ENCODE measurements at places on chromosomes 11 and 22.

DNA sequence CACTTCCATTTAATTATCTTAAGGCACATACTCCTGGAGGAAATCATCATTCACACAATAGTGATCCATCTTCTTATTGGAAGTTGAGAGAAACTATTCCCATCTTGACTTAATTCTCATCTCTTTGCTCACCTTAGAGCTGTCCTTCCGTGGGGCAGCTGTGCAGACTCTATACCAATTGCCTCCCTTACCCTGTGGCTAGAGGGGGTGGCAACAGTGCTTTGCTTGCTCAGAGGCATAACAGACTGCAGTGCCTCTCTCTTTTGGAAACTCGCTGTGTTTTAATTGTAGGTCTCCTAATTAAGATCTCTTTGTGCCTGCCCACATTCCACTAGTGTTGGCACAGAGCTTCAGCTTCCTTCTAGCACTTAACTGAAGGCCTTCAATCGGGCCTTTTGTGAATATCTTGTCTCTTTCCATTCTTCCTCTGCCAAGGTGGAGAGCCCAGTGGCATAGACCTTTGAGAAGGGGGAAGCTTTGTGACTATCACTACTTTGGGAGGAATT lies 5.5 kb downstream of the KMT2A start:
- DNase-seq: no peak

- no peak for DNase-seq
Observed at GRCh38 chr22:50547263-50547985, 1.7 kb downstream of the KLHDC7B start.

DNA sequence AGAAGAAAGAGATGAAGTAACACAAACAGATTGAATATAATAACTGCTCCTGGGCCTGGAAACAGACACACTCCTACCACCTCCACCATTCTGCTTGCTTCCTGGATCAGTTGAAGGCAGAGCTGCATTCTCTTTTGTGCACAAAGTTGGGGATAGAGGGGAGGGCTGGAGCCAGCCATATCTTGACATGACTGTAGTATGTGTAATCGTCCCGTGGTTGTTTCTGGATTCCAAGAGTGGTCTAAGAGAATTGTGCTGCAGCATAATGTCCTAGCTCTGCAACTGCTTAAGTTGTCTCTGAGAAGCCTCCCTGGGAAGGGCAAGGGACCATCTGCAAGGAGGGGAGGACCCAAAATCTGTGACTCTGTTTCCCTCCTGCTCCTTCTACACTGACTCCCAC lies 3.2 kb downstream of the CRY2 start:
- no peak for DNase-seq

DNA sequence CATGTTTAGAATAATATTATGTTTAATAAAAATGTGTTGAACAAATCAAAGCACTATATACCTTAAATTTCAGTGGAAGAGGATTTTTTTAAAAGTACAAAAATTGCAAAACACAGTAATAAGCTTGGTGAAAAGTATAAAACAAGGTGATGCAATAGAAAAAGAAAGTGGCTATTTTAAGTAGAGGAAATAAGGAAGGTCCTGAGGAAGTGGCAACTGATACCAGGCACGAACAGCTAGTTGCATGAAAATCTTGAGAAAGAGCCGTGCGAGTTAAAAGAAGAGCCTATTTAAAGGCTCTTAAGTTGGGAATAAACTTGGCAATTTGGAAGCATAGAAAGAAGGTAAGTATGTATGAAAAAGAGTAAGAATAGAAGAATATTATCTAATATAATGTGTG lies 1679.3 kb downstream of the LRRC4C start:
- no peak for DNase-seq

- no peak for DNase-seq
Observed at GRCh38 chr22:39488563-39489083, 13.5 kb upstream of the MIEF1 start.

GRCh38 chr11:116217006-116217405 lies 555.8 kb downstream of the BUD13 start:
- DNase-seq: no peak

DNA sequence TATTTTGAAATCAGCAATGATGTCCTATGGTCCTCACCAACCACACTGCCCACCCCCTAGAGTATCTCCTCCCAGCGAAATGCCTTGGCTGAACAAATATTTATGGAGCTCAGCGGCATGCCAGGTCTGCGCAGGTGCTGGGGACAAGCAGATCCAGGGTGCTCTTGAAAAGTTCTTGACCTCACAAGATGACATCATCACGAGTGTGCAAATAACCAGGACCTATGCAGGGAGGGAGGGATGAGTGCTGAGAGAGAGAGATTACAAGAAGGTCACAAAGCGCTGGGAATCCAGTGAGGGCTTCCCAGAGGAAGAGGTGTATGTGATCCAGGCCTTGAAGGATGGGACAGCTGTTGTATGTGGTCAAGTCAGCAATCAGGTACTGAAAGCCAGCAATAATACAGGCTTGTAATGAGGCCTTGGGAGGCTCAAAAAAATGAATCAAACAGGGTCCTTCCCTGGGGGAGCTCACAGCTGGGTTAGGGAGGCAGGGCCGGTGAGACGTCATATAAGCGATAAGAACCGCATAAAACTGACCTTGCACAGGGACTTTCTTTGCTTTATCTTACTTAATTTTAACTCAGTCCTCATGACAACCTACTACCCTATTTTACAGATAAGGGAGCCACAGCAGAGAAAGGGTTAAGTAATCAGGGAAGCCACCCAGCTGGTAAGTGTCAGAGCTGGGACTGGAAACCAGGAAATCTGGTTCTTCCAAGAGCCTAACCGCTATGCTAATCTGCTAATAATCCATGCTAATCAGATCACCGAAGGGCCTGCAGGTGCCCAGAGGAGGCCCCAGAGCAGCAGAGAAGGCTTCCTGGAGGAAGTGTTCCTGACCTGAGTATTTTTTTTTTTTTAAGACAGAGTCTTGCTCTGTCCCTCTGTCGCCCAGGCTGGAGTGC lies 8.2 kb downstream of the ARRB1 start:
- no peak for DNase-seq

- no peak for DNase-seq
Observed at GRCh38 chr11:129395883-129396282, 20.2 kb downstream of the BARX2 start.

DNA sequence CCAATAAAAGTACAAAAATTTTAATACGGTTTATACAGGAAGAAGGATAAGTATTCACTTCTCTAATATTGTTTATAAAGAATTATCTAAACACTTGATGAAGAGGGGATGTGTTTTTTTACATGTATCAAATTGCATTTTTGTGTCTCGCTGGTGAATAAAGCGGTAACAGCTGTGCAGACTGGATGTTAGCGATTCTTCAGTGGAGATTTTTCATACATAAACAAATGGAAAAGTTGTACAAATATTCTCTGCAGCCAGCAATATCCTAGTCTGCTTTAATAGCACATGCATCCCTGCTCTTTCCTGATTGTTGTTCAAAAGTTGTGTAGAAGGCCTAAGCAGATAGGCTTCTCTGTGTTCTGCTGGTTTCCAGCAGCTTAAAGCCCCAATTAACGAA lies 369.3 kb downstream of the SOX6 start:
- DNase-seq: no peak

DNA sequence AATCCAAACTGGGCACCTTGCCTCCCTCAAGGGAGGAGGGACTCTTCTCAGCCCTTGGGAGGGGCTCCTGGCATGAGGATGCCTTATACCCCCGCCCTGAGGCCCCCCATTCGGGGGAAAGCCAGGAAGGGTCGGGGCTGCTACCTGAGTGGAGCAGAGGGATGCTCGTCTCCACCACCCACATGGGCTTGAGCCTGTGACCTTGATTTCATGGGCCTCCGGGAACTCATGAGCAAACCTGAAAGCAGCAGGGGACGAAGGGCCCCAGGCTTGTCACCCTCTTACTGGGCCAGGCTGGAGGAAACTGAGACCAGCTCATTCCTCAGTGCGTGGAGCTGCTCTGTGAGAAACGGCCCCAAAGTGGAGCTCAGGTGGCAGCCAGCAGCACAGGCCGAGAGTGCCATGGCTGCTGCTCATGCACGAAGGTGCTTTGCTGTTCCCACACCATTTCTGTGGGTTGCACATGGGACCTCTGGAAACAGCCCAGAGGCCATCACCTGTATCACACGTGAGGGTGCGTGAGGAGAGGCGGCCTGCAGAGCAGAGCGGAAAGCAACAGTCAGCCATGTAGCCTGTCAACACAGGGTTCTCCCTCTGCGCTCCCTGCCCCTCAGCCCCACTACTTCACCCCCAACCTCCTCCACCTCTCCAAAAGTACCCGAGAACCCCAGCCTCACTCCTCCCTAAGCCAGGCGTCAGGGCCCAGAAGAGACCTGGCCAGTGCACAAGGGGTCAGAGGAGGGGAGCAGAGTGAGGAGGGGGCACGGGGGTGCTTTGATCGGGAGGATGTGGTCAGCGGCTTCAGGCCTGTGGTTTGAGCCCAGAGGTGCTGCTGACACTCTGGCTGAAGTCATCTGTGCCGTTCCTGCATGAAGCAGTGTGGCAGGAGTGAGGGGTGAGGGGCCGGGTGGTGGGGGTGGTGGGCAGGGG lies 14.1 kb upstream of the IL2RB start:
- no peak for DNase-seq

- no peak for DNase-seq
Observed at GRCh38 chr11:98289617-98290263, 731.0 kb upstream of the CNTN5 start.

GRCh38 chr11:105100206-105100605 lies 39.4 kb downstream of the CARD18 start:
- DNase-seq: no peak

GRCh38 chr11:214083-214482 lies 6.6 kb downstream of the RIC8A start:
- DNase-seq: no peak

DNA sequence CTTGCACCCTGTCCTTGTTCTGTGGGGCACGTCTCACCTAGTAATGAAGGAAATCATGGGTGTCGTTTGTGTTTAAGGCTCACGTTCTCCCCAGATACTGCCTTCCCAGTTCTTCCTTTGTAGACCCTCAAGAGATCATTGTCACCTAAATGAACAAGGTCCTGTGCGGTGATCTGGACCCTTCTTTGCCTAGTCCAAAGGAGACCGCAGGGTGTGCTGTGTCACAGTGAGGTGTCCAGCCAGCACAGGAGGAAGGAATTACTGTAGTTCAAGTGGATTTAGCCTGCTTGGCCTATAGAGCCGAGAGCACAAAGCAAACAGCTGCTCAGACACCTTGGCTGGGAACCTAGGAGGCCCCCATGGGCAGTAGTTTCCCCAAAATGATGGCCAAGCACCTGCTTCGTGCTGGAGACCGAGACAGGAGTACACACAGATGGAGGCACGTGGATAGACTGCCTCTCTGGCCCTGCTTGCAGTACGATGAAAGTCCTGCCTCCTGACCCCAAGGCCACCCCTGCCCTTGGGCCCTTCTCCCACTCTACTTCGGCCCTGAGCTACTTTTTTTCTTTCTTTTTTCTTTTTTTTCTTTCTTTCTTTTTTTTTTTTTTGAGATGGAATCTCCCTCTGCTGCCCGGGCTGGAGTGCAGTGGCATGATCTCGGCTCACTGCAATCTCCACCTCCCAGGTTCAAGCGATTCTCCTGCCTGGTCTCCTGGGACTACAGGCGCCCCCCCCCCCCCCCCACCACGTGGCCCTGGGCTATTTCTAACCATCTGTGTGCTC lies 19.4 kb upstream of the PPFIA1 start:
- DNase-seq: no peak

GRCh38 chr11:70705930-70706329 lies 307.6 kb downstream of the CTTN start:
- no peak for DNase-seq

GRCh38 chr11:9344061-9344680 lies 29.8 kb upstream of the TMEM41B start:
- no peak for DNase-seq

- no peak for DNase-seq
Observed at GRCh38 chr11:2945031-2945756, 16.0 kb upstream of the PHLDA2 start.

DNA sequence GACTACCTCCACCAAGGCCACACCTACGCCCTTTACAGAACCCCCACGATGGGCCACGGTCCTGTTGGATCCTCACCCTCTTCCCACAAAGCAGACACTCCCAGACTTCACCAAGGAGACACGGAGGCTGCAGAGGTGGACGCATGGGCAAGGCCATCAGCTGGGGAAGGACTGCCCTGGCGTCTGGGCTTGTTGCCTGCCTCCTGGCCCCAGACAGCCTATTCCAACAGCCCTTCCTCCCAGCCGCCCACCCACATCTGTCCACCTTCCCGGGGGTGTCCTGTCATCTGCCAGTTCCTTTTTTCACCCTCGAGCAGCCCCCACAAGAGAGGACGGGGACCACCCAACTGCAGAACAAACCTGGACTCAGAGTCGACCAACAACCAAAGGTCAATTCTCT lies 28.9 kb upstream of the TH start:
- no peak for DNase-seq

DNA sequence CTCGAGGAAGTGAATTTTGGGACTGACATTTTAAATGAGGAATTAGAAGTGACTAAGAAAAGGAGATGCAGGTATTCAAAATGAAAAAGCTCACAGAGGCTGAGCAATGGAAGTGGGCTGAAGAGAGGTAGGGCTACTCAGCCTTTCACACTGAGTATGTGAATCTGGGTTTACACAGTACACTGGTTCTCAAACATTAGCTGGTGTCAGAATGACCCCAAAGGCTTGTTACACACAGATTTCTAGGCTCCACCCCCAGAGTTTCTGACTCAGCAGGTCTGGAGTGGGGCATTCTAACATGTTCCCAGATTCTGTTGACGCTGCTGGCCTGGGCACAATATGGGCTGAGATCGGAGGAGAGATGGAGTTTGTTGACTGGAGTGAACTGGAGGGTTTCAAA lies 32.8 kb downstream of the CADM1 start:
- no peak for DNase-seq

- no peak for DNase-seq
Observed at GRCh38 chr22:37439347-37439746, 12.1 kb upstream of the ELFN2 start.

DNA sequence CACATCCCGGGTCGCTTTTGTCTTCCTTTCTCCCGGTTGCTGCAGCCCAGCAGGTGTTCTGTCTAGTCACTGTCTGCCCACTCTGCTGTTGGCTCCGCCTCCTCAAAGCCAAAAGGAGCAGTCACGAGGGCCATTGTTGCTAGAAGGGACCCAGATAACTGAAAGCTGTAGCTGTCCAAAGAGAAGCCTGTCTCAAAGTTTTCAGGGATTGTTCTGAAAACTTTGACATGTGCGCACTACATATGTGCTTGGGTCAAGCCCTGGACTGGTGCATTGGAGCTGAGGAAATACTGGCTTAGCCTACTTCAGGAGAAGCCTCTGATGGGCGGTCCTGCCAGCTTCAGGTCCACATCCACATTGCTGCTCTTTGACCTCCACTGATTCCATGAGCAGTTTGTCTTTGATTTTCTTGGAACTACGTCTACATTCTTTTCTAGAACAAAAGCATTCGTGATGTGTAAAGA lies 8.8 kb upstream of the OR2AT4 start:
- no peak for DNase-seq

- DNase-seq: no peak
Observed at GRCh38 chr11:65205602-65205967, 23.9 kb downstream of the CAPN1 start.

- no peak for DNase-seq
Observed at GRCh38 chr11:130675917-130676316, 227.5 kb downstream of the ADAMTS15 start.

DNA sequence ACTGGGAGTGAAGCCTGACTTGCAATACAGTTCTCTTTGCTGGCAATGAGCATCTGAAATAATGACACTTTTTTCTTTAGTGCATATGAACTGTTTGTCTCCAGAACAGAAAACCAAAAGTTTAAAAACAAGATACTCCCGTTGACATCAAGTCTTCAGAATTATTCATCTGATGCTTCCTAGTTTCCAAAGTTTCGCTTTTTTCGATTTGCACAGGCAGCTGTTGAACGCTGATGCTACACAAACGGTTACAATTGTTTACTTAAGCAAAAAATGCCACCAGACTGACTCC lies 612 bp upstream of the BIRC2 start:
- no peak for DNase-seq

GRCh38 chr11:133606124-133606523 lies 73.8 kb upstream of the OPCML start:
- no peak for DNase-seq

Measured in NCI-H1436 treated with DMSO at 0.1 percent for 48 hours (cell line).